ENCODE measurements at places on chromosomes 2 and 18. TPM values are rescaled to one million over a fixed set of nuclear protein-coding genes. Genes with fewer than 3 reads are reported as not detected.

ADAM23 gene
- total RNA-seq = not detected

SERPINB3 gene
- total RNA-seq = not detected

MSH6 gene
- total RNA-seq = 124 TPM

CXCR4 gene
- 2.1 TPM for total RNA-seq

CCT7 gene
- 482 TPM for total RNA-seq

C2orf81 gene
- 3.8 TPM for total RNA-seq

FAP gene
- total RNA-seq = not detected

SAG gene
- total RNA-seq = not detected

EN1 gene
- not detected for total RNA-seq

SERPINB2 gene
- total RNA-seq = not detected

CRYGC gene
- total RNA-seq = not detected

IGFBP5 gene
- total RNA-seq = not detected

LYPD6B gene
- total RNA-seq = 0.43 TPM

POTEF gene
- total RNA-seq = 0.07 TPM

GPR45 gene
- not detected for total RNA-seq

KLF11 gene
- not detected for total RNA-seq

NEU4 gene
- total RNA-seq = not detected

MARCHF4 gene
- not detected for total RNA-seq

PCARE gene
- total RNA-seq = not detected

NUP35 gene
- total RNA-seq = 40.6 TPM

PIGN gene
- 33.8 TPM for total RNA-seq

REEP1 gene
- total RNA-seq = 0.22 TPM

GAREM1 gene
- total RNA-seq = 0.11 TPM

TMEM198 gene
- 3.2 TPM for total RNA-seq

APOB gene
- total RNA-seq = not detected

TMEM163 gene
- total RNA-seq = 4.7 TPM

CSRNP3 gene
- total RNA-seq = 6.0 TPM

TEKT4 gene
- not detected for total RNA-seq

CPS1 gene
- total RNA-seq = 5.0 TPM

IL1RL2 gene
- not detected for total RNA-seq

KLHL29 gene
- total RNA-seq = 3.8 TPM

RFX8 gene
- not detected for total RNA-seq

DLX1 gene
- 1.0 TPM for total RNA-seq

MTERF4 gene
- 45.1 TPM for total RNA-seq

PARD3B gene
- total RNA-seq = not detected

PLCD4 gene
- total RNA-seq = 0.43 TPM

MAPK4 gene
- not detected for total RNA-seq

CFAP65 gene
- 0.11 TPM for total RNA-seq

CERKL gene
- 24.4 TPM for total RNA-seq

MYL1 gene
- not detected for total RNA-seq

Data from Karpas-422 (cell line).